ENCODE measurements at places on chromosomes 5 and 9.

DNA sequence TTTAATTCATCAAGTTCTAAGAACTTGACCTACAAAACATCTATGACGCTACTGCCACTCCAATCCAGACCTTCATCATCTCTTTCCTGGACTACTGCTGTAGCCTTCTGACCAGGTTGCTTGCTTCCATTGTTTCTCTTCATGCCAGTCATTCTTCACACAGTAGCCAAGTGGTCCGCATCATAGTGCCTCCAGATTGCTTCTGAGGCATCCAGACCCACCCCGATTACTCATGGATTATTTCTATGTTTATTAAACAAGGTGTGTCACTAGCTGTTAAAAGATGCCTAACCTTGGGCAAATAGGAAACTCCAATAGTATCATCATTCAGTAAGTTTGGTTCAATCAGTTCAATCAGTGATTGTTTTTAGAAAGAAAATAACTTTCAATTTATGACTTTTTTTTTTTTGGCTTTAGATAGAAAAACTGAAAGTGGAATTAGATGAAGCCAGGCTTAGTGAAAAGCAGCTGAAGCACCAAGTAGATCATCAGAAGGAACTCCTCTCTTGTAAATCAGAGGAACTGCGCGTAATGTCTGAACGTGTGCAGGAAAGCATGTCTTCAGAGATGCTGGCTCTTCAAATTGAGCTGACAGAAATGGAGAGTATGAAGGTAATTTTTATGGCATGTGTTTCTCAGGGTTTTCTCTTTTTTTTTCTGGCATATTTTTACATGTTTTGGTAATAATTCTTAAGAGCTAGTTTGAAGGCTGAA is 9.5 kb downstream of the SPDL1 start:
- no peak for DNase-seq

DNA sequence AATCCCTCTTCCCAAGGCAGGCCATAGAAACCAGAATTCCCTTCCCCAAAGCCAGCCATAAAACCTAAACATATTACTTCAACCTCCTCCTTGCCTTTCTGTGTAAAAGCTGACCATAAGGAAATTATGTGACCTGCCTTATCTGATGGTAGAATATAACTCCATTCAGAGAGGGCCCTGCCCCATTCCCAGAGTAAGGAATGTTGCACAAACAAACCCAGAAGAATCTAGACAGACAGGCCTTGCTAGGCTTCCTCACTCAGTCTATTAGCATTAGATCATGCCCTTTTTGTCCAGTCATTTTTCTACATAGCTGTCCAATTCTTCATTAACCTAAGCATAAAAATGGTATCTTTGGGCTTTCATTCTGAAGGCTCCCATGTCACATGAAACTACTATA is 17.8 kb upstream of the IFNB1 start:
- DNase-seq, result no peak

DNA sequence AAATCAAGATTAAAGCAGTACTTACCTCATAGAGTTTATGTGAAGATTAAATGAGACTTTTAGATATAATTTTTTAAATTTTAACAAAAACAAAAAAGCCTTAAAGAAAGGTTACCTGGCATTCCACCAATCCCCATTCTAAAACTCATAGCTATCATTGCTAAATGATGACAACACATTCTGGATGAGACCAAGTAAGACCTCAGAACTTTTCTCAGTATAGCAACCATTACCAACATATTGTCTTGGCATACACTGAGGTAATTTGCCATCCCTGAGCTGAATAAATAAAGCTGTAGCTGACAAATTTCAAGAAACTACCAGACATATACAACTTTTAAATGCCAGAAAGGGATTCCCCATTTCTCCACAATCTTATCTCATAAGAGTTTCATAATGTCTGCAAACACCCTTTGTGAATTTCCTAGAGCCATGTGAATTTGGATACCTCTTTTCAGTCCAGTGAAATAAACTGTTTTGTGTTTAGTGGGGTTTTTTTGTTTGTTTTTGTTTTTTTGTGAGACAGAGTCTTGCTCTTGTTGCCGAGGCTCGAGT is 29.5 kb downstream of the RANBP3L start:
- no peak for DNase-seq

- no peak for DNase-seq
Measured at GRCh38 chr5:59436364-59437148, 457.0 kb downstream of the PDE4D start.

- DNase-seq, result no peak
Measured at GRCh38 chr5:142548739-142549275, 137.1 kb downstream of the FGF1 start.

GRCh38 chr9:86753836-86754235 is 193.5 kb downstream of the GAS1 start:
- no peak for DNase-seq

DNA sequence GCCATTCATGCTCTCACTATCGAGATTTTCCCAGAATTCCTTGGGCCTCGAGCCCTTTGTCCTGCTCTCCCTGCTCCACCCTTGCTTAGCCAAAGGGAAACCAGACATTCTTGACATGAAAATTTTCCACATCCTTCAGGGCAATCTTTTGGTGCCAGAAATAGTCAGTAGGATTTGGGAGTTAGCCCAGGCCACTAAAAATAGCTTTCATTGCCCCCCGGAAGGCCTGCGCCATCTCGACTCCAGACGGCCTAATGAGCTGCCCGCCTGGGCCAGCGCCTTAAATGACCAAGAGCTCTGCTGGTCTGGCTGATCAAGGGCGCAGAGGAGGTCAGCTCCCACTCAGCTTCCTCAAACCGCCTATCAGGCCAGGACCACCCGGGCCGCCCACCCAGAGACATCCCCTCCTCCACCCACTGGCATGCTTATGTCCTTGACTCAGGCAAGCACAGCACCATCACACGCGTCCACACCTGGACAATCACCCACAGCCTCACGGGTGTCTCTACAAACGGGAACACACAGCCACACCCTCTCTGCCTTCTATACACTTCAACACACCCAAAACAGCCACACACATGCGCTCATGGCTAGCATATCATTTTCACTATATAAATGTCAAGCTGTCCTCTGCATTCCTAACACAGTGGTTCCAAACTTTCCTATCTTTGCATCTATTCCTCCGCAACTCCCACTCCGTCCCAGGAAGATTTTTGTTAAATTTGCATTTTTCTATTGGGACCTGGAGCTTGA is 20.9 kb downstream of the DUSP1 start:
- no peak for DNase-seq

DNA sequence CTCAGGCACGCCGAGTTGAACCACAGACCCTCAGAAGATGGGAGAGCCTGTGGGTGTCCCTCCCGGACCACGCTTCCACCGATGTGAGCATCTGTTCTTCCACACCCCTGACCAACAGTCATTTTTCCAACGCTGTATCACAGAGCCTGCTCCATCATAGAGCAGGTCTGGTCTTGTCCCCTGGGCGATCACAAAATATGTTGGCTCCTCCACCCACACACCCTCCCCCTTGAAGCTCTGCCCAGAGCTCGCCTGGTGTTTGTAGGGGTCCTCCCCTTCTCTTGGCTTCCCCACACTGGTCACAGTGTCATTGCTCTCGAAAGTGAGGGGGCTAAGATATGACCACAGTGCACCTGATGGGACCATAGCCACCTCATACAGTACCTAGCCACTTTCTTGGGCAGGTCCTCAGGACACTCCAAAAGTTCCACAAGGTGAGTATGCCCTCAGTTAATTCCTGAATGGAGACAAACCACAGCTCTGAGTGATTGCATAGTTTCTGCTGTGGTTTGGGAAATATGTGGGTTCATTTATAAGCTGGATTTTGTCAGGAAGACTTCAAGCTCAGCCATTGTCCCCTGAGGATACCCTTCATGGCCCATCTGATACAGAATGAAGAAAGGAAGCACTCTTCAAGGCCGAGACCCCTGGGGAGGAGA is 3.5 kb upstream of the ZNF618 start:
- no peak for DNase-seq

GRCh38 chr9:98967257-98967656 is 23.6 kb downstream of the COL15A1 start:
- no peak for DNase-seq

GRCh38 chr5:73661753-73662152 is 35.8 kb downstream of the ARHGEF28 start:
- no peak for DNase-seq

Data from stimulated activated CD8-positive, alpha-beta memory T cell treated with anti-CD3 and anti-CD28 coated beads, Interleukin-7, amount 100 ng/mL, for 1 hour (primary cell).